ENCODE measurements at places on chromosomes 2 and 18.

GRCh38 chr2:43054367-43054766 is 172.0 kb downstream of the ZFP36L2 start:
- DNase-seq: no peak

DNA sequence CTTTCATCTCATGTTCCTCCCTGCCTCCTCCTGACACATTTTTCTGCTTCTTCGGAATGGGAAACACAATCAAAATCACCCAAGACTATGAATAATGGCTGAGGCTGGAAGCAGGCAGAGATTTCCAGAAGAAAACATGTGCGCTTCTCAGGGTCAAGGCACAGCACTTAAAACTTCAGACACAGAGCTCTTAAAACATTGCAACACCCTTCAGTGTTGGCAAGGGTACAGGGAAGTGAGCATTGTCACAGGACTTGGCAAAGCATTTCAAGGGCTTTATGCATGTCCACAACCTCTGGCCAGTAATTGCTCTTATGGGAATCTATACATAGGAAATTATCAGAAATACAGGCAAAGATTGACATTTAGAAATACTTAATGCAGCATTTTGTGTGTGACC is 477.6 kb upstream of the KLHL29 start:
- DNase-seq: no peak

- DNase-seq: no peak
These were observed 31.9 kb downstream of the GLI2 start for GRCh38 chr2:120767486-120768005.

DNA sequence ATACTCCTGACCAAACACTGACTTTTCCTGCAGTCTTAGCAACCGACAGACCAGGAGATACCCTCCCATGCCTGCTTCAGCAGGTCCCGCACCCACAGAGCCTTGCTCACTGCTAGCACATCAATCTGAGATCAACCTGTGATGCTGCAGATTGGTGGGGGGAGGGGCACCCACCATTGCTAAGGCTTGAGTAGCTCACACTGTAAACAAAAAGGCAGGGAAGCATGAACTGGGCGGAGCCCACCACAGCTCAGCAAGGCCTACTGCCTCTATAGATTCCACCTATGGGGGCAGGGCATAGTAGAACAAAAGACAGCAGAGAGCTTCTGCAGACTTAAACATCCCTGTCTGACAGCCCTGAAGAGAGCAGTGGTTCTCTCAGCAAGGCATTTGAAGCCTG is 109.7 kb downstream of the SP100 start:
- DNase-seq: no peak

- DNase-seq: no peak
These were observed 63.8 kb downstream of the CSRNP3 start for GRCh38 chr2:165533331-165533730.

DNA sequence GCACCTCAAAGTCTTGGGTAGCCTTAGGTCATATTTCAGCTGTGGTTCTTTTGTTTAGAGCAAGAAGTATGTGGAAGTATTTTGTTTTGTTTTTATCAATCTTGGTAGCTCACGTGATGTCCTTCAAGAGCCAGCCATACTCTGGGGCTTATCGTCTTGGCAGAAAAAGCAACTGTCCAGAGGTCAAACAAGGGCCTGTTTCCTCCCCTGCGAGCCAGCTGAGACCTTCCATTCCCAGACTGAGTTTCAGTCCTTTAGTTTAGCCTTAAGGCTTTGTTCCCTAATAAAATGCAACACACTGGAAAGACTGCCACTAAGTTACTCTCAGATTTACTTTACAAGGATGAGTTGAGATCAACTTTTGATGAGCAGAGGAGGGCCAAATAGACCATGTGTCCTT is 63.5 kb downstream of the TXNL1 start:
- no peak for DNase-seq

- no peak for DNase-seq
These were observed 115.6 kb downstream of the RDH14 start for GRCh38 chr2:18444806-18445205.

DNA sequence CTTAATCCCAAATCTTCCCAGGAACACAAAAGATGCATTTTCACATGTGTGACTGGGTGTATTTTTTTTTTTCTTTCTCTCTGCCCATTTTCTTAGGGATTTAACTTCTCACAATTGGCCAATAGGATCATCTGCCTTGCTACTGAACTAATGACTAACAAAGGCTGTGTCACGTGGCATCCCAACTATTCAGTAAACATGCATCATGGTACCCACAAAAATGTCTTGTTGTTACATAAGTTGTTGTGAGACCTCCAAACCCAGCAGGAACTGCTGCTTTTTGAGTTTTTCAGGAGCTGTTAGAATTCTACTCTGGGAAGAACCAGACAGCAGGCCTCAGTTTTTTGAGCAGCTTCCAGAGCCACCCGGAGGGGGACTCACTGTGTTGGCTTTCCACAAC is 31.9 kb downstream of the GAD1 start:
- DNase-seq: no peak

GRCh38 chr2:130787841-130788240 is 32.5 kb downstream of the AMER3 start:
- DNase-seq: no peak

DNA sequence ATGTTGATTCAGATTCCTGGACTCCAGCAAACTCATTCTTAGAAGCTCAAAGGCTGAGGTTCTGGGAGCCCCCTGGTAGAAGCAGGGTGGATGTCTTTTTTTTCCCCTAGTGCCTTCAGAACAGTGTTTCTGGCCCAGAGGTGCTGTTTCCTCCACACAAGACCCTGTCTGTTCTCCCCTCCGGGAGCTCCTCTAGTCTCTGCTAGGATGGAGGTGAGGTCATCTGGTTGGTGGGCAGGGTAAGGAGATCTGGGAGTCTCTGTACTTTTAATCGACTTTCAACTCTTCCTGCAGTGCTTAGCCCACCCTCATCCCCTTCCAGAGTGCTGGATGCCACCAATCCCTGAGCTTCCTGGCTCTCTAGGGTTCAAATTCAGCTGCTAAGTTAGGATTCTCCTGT is 192.0 kb downstream of the SH3BP4 start:
- DNase-seq: no peak

DNA sequence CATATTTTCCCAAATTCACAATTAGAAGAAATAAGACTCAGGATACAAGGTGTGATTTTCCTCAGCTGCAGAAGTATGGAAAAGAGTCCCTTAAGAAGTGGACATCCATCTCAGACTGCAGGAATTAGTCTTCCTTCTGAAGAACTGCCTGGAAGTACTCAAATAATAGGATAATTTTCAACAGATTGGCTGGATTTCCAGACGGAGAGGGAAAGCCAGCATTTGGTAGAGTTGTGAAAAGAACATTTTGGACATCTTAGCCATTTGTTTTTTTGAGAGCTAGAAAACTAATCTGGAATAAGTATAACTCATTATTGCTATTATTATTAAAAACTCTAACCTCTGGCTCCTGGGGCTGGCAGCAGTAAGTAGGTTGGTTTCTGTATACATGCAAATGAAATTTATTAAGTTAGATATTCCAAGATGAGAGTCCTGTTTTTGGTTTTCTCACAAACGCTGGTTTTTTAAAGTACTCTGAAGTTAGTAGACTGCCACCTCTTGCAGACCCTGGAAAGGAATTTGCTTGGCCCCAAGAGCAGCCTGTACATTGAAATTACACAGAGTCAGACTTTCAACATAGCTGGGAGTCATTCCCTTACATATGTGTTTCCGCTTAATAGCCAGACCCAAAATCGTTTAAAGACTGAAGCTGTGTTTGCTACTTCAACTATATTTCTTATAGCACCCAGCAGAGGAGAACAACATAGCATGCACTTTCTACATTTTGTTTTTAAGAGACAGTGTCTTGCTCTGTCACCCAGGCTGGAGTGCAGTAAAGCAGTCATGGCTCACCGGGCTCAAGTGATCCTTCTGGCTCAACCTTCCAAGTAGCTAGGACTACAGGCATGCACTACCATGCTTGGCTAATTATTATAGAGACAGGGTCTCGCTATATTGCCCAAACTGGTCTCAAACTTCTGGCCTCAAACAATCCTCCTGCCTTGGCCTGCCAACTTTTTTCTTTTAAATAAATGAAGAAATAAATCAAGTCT is 142.4 kb downstream of the THADA start:
- no peak for DNase-seq

GRCh38 chr2:166520604-166521003 is 26.6 kb upstream of the SCN7A start:
- no peak for DNase-seq

DNA sequence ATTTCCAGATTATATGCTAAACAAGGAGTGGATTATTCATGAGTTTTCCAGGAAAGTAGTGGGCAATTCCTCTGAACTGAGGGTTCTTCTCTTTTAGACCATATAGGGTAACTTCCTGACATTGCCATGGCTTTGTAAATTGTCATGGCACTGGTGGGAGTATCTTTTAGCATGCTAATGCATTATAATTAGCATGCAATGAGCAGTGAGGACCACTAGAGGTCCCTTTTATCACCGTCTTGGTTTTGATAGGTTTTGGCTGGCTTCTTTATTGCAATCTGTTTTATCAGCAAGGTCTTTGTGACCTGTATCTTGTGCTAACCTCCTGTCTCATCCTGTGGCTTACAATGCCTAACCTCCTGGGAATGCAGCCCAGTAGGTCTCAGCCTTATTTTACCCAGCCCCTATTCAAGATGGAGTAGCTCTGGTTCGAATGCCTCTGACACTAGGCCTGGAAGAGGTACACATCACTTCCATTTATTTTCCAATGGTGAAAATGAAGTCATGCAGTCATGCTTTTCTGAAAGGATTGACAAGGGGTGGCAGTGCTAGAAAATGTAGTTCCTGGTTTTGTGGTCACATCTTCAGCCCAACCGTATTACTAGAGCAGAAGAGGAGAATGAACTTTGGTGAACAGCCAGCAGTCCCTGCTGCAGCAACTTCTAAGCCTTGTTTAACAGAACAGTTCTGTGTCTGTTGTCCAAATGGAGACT is 26.6 kb upstream of the ITGA4 start:
- DNase-seq: no peak

GRCh38 chr2:167423731-167424130 is 535.5 kb downstream of the XIRP2 start:
- DNase-seq: no peak

DNA sequence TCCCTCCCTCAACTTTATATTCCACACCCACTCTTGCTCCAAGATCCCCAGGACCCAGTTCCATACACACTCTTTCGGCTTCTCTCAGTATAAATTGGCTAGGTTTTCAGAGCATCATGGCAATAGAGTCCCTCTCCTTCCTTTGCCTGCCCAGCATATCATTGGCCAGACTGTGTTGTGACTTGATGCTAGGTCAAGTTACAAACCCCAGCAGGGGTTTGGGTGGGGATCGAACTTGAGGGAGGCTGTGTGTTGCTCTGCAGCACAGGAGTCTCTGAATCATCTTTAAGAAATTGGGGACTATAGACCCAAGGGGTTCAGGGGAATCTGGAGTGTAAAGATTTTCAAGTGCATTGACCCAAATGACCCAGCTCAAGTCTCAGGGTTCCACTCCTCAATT is 477.5 kb upstream of the MEIS1 start:
- DNase-seq: no peak

GRCh38 chr2:171433763-171434012 is at the start of gene METTL8:
METTL8 (minus strand) TSS chr2:171433990; CDS start chr2:171392185, 41,805 bp downstream.
- no peak for DNase-seq

GRCh38 chr2:69113627-69114026 is 100.6 kb downstream of the ANTXR1 start:
- no peak for DNase-seq

GRCh38 chr2:6398421-6398820 is 467.3 kb downstream of the CMPK2 start:
- DNase-seq: no peak

- DNase-seq: no peak
These were observed 83.2 kb downstream of the DGKD start for GRCh38 chr2:233437439-233437955.
